ENCODE measurements at places on chromosomes 5 and 9.

GRCh38 chr5:111063709-111064322, 7.7 kb upstream of the TSLP start:
- peak; percentile 48 for DNase-seq

GRCh38 chr9:91119679-91120078, 242.0 kb downstream of the AUH start:
- DNase-seq = no peak

DNA sequence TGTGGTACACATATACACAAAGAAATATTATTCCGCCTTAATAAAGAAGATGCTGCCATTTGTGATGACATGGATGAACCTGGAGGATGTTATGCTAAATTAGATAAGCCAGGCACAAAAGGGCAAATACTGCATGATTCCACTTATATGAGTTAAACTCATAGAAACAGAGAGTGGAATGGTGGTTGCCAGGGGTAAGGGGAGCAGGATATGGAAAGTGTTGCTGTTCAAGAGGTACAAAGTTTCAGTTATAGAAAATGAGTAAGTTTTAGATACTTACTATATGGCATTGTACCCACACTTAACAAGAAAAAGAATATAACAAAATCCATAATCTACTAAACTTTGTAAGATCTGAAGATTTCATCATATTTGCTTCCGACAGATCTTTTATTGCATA, 252.2 kb downstream of the SYK start:
- no peak for DNase-seq

DNA sequence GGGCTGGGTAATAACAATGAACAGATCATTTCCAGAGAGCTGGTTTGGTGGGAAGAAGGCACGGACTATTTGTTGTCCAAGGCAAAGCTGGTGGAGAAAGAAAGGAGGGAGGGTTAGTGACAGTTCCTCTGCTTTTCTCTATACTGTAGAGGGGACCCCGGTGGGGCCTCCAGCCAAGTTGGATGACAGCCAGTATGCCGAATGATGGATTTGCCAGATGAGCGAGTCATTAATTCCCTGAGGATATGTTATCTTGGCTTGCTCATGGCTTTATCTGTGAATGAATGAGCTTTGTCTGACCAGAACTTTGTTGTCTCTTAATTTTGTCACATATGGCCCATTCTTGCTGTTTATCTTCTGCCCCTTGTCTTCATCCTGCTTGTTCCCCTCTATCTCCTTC, 158.6 kb upstream of the GLRA1 start:
- DNase-seq = no peak

- DNase-seq = no peak
These were observed 66.4 kb downstream of the COL5A1 start for GRCh38 chr9:134707731-134708671.

GRCh38 chr5:9621379-9621903, 8.7 kb downstream of the TAS2R1 start:
- DNase-seq = no peak

- no peak for DNase-seq
These were observed 60.9 kb downstream of the CDKN2A start for GRCh38 chr9:21933281-21933680.

DNA sequence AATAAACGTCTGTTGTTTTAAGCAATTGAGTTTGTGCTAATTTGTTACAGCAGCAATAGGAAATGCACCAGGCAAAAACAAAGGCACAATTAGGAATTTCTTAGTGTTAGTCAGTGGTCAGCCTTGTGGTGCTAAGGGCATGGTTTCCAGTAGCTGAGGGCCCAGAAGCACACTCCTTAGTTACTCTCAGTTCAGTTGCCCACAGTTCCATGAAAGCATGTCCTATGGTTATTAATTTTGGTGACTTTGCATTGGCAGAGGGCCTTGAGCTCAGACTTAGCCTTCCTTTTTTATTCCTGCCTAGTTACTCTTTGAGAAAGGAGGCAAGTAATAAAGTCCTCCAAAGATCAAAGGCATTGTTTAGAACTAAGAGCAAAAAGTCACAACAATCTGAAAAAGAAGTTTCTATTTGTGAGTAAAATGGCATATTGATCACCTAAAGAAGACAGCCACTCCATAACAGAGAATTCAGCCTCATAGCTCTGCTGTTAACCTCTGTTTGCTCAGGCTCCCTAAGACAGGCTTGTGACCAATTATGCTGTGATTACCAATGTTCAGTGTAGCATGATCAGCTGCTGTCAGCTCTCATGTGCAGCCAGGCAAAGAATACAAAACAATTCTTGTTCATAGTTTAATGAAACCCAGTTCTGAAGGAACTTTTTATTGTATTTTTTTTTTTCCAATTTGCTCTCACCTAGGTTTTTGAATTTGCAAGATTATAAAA, 57.0 kb upstream of the MROH2B start:
- no peak for DNase-seq

DNA sequence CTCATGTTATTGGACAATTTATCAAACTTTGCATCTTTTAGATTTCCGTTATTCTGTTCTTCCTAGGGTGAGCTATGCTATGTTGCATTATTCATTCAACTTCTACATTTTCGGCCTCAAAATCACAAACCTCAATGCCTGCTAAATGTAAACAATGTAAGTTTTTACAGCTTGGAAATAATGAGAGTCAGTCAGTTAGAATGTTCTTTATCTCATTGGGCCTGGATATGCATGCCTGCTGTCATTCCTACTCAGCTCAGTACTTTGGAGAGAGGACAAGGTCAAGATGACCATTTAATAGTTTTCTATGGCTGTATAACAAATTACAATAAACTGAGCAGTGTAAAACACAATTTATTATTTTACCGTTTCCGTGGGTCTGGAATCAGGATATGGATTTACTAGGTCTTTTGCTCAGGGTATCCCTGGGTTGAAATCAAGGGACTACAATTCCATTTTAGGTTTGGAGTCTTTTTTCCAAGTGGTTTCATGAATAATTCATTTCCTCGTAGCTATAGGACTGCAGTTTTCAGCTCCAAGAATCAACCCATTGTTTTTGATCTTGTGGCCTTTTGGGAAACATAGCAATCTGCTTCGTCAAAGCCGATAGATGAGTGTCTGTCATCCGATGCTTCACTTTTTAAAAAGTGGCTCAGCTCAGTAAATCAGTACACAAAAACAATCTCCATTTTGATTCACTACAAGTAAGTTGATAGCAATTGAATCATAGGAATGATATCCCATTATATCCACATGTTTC, 1143.2 kb upstream of the CDH6 start:
- DNase-seq = no peak

DNA sequence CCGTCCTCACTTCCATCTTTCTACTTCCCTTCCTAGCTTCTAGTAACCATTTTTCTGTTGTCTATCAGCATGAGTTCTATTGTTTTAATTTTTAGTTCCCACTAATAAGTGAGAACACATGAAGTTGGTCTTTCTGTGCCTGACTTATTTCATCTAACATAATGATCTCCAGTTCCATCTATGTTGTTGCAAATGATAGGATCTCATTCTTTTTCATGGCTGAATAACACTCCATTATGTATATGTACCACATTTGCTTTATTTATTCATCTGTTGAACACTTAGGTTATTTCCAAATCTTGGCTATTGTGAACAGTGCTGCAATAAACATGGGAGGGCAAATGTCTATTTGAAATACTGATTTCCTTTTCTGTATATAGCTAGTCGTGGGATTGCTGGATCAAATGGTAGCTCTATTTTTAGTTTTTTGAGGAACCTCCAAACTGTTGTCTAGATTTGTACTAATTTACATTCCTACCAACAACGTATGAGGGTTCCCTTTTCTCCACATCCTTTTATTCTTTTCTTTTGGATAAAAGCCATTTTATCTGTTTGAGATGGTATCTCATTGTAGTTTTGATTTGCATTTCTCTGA, 50.3 kb downstream of the NSD1 start:
- no peak for DNase-seq

DNA sequence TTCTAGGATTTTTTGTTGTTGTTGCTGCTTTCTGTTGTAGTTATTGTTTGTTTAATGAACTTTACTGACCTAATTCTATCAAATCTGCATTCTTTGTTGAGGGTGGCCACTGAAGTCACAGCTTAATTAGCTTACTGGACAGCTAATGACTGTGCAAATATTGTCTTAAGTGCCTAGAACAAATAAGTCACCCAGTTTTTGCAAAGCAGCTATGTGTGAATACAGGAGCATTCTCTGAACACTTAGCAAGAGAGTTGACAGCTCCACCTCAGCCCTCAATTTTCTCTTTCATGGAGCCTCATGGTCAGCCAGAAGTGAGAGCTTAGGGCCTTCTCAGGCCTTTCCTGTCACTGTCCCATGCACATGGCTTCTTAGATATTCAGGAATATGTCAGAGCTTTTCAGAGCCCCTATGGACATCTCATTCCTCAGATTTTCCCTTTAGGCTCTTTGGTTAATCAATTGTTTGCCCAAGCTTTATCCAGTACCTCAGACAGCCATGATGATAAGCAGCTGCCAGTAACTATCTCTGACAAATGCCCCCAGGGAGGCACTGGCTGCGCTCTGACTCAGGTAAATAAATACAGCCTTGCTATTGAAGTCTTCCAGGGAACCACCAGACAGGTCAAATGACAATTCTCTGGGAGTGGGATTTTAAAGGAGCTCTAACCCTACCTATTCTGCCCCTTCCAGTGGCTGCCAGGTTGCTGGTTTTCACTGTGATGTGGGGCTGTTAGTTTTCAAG, 241.4 kb upstream of the IL12B start:
- DNase-seq = no peak

DNA sequence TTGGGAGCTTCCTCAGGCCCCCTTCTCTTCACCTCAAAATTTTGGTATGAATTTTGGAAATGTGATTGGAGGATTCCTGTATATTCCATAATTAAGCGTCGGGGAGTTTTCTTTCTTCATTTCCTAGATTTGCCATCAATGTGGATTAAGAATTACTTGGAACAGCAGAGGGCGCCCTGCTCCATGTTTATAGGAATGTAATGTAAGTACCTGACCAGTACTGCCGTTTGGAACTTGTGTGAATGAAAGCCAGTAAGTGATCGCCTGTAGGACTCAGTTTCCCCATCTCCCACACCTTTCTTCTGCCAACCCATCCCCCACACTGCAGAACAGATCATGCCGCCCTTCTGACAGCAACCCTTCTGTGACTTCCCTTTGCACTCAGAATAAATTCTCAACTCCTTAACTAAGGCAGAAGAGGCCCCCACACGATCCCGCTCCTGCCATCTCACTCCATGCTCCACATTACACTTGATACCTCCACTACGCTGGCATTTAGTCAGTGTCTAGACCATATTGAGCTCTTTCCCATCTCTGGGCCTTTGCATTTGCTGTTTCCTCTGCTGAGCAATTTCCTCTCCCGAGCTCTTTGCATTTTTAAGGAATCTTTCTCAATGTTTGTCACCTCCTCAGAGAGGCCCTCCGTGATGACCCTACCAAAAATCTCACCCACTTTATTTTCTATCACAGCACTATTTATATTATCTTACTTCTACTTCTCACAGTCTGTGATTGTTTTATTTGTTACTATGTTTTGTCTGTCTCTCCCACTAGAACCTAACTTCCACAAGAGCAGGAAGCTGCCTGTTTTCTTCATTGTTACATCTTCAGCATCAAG, 79.5 kb upstream of the HTR4 start:
- peak; percentile 80 for DNase-seq

DNA sequence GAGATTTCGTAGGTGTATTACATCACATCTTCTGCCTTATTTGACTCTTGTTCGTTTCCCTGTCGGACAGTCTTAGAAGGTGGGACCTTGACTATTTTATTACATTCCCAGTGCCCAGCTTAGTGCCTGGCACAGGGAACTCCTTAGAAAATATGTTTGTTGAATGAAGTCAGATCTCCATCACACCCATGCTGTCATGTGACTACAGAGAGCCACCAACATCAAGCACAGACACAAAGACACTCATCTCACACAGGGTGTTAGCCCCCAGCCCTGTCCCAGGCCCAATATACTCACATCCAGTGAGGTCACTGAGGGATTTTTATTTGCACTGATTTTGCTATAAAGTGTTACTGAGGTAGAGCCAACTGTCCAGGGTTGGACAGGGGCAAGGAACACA, 692 bp upstream of the SRA1 start:
- DNase-seq = no peak

DNA sequence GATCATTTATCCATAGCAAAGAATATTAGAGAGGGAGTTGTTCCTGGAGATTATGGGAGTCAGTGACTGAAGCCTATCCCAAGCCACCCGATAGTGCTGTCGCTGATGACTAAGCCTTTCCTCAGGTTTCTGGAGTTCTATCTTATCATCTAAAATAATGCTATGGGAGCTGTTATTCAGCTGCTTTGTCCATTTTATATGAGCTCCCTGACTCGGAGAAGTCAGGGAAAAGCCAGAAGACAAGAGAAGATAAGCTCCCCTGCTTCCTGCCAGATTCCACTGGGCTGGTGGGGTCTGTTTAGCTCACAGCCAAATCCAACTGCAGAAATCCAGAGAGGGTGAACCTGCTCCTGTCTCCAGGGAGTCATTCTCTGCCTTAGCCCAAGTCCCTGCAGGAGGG, 148.2 kb downstream of the DROSHA start:
- DNase-seq = no peak

GRCh38 chr9:5838884-5839571, 6.1 kb upstream of the ERMP1 start:
- peak; percentile 86 for DNase-seq

- no peak for DNase-seq
These were observed 35.9 kb downstream of the SVEP1 start for GRCh38 chr9:110543631-110544051.

GRCh38 chr5:98455665-98456064, 317.8 kb upstream of the RGMB start:
- no peak for DNase-seq

DNA sequence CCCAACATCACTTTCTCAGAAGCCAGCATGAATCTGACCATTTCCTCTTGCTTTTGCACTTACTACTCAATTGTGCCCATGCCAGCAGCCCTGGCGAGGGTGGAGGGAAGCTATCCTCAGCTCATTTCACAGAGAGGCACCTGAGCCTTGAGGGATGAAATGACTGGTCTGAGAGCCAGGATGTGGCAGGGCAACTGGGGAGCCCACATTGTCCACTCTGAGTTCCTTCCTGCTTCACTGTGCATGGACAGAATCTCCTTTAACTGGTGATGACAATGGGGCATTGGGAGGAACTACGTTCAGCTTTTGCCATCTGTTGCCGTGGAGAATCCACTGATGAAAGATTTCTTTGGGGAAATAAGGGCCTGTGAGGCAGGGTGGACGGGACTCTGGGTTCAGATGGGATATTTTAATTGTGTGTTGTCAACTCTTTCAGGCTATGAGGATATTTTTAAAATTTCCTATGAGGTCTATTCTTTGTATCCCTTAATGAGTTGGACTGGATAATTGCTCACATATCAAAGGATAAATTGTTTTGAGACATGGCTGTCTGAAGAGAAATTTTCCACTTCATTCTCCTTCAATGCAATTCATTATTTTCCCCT, 78.3 kb downstream of the TNC start:
- DNase-seq = no peak

GRCh38 chr5:175743676-175744210, 85.9 kb downstream of the HRH2 start:
- peak; percentile 44 for DNase-seq

GRCh38 chr5:127567026-127567768, 49.8 kb downstream of the PRRC1 start:
- DNase-seq = no peak

- DNase-seq = no peak
These were observed 97.7 kb downstream of the IQGAP2 start for GRCh38 chr5:76500633-76501393.

GRCh38 chr9:80117031-80117430, 545.3 kb downstream of the TLE4 start:
- DNase-seq = no peak

All from SW480 (cell line).